LoVo (cell line): ENCODE measurements at places on chromosomes 3 and 15.

GRCh38 chr3:138063416-138063815, 52.0 kb downstream of the DZIP1L start:
- no peak for DNase-seq

GRCh38 chr3:29544701-29545363, 264.0 kb downstream of the RBMS3 start:
- DNase-seq: no peak

GRCh38 chr3:172380632-172381031, 67.6 kb downstream of the GHSR start:
- no peak for DNase-seq

DNA sequence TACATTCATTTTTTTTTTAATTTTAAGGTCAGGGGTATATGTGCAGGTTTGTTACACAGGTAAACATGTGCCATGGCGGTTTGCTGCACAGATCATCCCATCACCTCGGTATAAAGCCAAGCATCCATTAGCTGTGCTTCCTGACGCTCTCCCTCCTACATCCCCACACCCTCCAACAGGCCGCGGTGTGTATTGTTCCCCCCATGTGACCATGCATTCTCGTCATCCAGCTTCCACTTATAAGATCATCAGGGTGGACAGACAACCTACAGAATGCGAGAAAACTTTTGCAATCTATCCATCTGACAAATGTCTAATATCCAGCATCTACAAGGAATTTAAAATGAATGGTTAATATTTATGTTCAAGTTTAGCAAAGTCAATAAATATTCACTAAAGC, 19.4 kb downstream of the ILDR1 start:
- DNase-seq: no peak

DNA sequence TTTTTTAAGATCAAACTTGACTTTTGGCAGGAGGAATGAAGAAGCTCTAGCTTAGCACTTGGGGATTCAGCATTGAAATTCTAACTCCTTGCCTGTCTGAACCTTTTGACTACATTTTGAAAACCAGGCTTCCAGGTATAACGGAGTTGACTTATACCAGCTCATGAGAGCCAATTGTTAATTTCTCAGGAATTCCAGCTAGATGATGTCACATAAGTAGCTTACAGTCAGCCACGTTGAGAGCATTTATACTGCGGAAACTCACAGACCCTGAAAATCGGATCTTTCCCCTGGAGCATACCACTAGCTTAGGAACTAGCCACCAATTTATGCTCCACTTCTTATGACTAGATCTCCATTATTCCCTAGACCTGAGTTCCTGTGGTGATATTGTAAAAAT, 321.4 kb upstream of the DPH6 start:
- DNase-seq: no peak

- DNase-seq: peak; percentile 95
These were observed at the start of gene ULK3 for GRCh38 chr15:74842581-74843444. Gene ULK3 (minus strand): TSS chr15:74843156. CDS start chr15:74843105, 51 bp downstream.

GRCh38 chr3:84968701-84969235, 10.0 kb downstream of the CADM2 start:
- no peak for DNase-seq

DNA sequence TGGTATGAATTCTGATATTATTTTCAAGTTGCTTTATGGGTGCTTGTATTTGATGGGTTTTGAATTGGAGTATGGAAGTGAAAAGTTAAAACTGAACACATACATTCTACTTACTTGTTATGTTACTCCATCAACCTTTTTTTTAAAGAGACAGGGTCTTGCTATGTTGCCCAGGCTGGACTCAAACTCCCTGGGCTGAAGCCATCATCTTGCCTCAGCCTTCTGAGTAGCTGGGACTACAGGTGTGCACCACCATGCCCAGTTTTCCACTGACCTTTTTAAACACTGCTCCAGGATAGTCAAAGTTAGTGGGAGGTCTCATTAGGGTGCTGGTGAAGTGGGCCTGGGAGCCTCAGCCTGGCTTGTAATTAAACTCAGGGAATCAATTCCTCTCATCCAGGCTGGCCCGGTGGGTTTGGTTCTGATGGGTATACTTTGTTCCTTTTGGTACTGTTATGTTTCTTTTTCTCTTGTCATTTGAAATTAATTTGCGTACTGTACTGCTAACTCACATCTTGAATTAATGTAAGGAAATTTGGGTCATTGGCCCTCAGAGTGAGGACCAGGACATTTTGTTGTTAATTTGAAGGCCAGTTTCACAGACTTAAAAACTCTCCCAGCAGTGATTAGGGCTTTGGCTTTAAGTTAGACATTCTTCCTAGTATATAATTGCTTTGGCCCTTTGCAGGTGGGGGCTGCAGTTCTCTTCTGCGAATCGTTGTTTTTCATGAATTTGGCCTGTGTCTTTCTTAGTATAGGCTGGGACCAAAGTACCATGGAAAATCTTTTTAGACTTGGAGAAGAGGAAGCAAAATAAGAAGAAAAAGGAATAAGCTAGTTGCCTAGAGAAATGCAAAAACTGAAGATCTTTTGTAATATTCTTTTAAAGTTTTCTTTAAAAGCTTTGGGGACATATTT, 66.9 kb downstream of the FNDC3B start:
- no peak for DNase-seq

- DNase-seq: no peak
These were observed 24.3 kb downstream of the FILIP1L start for GRCh38 chr3:100089812-100090668.

DNA sequence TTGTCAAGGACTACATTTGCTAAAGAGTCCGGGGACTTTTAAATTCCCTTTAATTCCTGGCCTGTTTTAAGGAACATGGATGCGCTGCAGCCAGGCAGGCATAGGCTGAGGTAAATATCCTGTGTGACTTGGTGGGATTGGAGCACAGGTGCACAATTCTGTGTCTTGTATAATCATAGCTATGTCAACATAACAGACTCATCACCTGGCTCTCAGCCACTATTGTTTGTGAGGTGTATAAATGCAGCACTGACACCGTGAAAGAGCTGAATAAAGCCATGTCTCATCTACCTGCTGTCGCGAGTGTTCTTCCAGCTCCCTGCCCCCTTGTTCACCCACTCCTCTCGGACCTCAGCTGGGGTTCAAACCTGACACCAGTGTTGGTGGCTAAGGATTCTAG, 109.7 kb downstream of the MFSD1 start:
- no peak for DNase-seq

- no peak for DNase-seq
These were observed 184.8 kb upstream of the CHL1 start for GRCh38 chr3:11734-12133.

DNA sequence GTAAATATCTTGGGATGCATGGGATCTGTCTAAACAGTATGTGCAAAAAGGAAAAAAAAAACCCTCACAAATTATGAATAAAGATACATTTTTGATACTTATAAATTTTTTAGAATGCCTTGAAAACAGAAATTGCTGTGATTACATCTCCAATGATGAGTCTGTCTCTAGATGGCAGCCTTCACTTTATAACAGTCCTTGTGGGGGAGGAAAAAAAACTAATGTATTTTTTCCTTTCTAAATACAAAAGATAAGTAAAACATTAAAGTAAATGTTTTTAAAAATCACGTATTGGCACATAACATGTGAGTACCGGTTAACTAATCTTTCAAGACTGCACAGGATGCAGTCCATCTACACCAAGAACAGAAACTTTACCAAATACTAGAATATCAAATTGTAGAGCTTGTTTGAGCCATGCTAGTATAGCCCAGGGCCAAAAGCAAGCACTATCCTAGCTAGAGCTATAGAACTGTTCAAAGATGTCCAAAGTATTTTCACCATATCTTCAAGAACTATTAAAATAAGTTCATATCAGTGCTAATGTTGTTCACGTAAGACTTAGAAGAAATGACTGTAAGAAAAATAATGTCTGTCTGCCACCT, 206.4 kb downstream of the STAG1 start:
- no peak for DNase-seq

DNA sequence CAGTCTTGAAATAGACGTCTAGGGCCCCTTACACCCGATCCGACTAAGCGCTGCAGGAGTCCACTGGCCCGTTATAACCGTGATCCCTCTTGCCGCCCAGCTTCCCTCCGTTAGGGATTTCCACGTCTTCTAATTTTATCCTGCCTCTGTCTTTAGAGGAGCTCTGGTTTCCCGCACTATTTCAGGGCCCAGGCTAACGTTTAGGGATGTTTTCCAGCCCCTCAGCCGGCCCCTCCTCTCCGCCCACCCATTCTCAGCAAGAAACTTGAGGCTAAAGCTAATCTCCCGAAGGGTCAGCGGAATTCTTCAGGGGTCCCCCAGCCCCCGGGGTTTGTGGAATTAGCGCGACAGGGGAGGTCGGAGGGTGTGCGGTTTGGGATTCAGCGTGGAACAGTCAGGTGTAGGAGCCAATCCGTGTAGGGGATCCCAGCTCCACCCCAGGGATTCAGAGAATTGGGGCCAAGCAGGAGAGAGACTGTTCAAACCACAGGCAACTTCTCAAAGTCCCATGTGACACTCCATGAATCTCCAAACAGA, 1.6 kb downstream of the PTX3 start:
- no peak for DNase-seq

DNA sequence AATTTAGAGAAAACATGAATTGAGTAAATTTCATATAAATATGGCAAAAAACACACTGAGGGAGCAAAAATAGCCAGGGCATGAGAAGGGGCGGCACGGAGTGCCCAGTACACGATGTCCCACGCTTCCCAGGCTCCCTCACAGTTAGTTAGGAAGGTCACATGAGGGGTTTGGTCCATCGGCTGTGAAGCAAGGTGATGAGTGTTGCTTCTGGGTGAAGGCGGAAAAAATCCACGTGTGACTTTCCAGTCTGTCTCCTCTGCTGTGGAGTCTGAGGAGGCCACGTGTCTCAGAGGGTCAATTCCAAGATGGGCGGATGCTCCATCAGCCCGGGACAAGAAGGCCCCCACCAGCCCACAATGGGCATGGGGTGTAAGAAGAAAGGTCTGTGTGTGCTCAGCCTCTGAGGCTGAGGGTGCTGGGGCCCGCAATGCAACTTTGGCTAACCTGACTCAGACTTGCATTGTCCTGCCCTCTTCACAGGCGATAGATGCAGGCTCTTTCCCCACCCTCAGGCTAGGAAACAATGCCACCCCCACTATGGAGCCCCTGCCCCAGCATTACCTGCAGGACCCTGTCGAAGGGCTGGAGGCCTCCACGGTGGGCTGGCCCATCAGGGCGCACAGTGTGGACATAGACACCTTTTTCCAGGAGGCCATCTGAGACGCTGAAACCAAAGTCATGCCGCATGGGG, 45.7 kb downstream of the GRIP2 start:
- no peak for DNase-seq

DNA sequence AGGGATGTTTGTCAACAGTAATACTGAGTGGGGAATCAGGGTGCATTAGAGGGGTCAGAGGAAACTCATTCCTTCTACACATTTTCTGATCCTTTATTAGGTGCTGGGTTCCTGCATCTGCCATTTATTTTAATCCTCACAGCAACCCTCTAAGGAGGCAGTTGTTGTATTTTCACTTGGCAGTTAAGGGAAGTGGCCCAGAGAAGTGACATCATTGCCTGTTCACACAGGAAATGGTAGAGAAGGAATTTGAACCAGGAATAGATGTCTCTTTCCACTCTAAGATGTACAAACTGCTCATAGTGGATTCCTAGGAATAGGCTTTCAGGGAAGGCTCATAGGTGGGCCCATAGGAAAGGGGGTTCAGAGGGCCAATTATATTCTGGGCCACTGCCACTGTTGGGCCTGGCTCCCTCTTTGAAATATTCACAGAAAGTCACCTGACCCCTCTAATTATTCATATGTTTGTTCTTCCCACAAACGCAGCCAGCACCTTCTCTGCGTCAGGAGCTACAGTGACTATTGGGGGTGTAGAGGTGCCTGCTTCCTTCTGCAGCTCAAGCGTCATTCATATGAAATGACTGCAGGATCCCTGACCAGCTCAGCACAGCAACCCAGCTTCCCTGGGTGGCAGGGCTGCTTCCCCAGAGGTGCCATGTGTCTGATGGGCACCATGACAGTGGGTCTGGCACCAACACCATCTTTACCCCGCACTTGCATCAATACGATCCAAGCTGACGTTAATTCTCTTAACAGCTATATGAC, 163.9 kb upstream of the SMAD3 start:
- DNase-seq: no peak

- no peak for DNase-seq
These were observed 25.7 kb downstream of the FSTL1 start for GRCh38 chr3:120424976-120425570.

DNA sequence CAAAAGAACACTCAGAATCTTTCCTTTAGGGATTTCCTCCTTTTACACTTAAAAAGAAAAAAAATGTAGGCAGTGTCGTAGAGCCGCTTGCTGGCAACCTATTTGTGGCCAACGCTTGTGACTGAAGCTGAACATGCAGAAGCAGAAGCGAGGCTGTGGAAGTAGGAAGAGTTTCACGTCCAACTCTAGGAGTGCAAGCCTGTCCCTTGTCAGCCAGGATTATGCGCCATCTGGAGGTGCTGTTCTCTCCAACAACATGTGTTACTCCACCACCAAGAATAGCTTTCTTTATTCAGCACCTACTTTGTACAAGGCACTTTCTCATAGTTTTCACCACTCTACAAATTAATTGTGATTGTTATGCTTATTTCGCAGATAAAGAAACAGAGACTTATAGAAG, 223.2 kb upstream of the LMCD1 start:
- no peak for DNase-seq

DNA sequence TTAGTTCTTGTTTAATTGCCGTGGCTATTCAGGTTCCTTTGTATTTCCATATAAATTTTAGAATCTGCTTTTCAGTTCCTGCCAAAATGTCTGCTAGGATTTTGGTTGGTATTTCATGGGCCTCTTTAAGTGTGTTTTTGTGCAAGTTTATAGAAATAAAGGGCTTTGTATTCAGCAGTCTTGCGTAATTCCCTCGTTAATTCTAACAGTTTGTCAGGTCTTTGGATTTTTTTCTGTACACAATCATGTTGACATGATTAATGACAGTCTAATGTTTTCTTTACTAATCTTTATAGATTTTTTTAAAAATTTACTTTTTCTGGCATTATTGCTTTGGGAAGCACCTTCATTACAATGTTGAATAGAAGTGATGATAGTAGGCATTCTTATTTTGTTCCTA, 120.9 kb downstream of the NEK11 start:
- no peak for DNase-seq

GRCh38 chr15:98126326-98127085, 166.0 kb downstream of the ARRDC4 start:
- DNase-seq: peak; percentile 22

- DNase-seq: no peak
These were observed 61.3 kb downstream of the SMAD3 start for GRCh38 chr15:67126551-67127330.

DNA sequence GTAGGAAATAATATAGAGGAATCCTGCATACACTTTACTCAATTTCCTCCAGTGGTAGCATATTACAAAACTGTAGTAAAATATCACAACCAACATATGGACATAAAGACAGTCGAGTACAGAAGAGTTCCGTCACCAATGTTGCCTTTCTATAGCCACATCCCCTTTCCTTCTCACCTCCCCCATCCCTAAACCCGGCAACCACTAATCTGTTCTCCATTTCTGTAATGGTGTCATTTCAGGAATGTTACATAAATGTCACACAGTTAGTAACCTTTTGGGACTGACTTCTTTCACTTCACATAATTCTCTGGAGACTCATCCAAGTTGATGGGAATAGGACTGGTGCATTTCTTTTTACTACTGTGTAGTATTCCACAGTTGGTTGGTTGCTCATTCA, 41.4 kb upstream of the ATG7 start:
- no peak for DNase-seq
